Thoracic aorta (tissue), 2 donors: ENCODE measurements at places on chromosomes 6 and 20.

GRCh38 chr6:128241216-128241615, 279.2 kb downstream of the PTPRK start:
- no peak overlapping the region for H3K4me3 ChIP-seq
- H3K27me3 ChIP-seq: no peaks in the 10 kb centered on the region
- no peaks in the 10 kb centered on the region for H3K36me3 ChIP-seq
- H3K27ac ChIP-seq: no peak overlapping the region

- no peak overlapping the region for H3K27ac ChIP-seq
- no peaks in the 10 kb centered on the region for H3K27me3 ChIP-seq
- H3K4me1 ChIP-seq: no peaks in the 10 kb centered on the region
- DNase-seq: no peak
- H3K4me3 ChIP-seq: no peak overlapping the region
- no peaks in the 10 kb centered on the region for H3K36me3 ChIP-seq
Measured at GRCh38 chr20:63058696-63059335, 52.1 kb upstream of the BHLHE23 start.

DNA sequence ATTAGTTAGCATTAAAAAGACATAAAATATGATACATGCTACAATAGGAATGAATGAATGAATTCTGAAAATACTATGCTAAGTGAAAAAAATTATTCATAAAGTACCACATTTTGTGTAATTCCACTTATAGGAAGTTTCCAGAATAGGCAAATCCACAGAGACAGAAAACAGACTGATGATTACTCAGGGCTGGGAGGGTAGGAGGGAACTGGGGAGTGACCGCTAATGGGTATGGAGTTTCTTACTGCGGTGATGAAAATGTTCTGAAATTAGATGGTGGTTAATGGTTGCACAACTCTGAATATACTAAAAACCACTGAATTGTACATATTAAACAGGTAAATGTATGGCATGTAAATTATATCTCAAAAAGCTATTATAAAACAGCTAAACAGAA, 22.6 kb downstream of the FERMT1 start:
- no peak for DNase-seq
- H3K27ac ChIP-seq: no peak overlapping the region
- no peaks in the 10 kb centered on the region for H3K27me3 ChIP-seq

GRCh38 chr6:123844011-123844410, 40.3 kb downstream of the NKAIN2 start:
- H3K4me1 ChIP-seq: no peaks in the 10 kb centered on the region
- H3K36me3 ChIP-seq: no peaks in the 10 kb centered on the region
- no peak for DNase-seq
- no peak overlapping the region for H3K4me3 ChIP-seq
- no peaks in the 10 kb centered on the region for H3K27me3 ChIP-seq

GRCh38 chr6:163263196-163263595, 151.3 kb upstream of the QKI start:
- peaks cover 5% of the 10 kb centered on the region for H3K4me1 ChIP-seq
- no peak for DNase-seq
- no peak overlapping the region for H3K27ac ChIP-seq
- H3K4me3 ChIP-seq: no peak overlapping the region
- H3K36me3 ChIP-seq: no peaks in the 10 kb centered on the region
- no peaks in the 10 kb centered on the region for H3K27me3 ChIP-seq

- H3K4me1 ChIP-seq: peaks cover 5% of the 10 kb centered on the region
- H3K27me3 ChIP-seq: no peaks in the 10 kb centered on the region
- no peak overlapping the region for H3K4me3 ChIP-seq
- DNase-seq: no peak
- no peaks in the 10 kb centered on the region for H3K36me3 ChIP-seq
Measured at GRCh38 chr6:143058987-143059386, 1.7 kb upstream of the AIG1 start.

- H3K36me3 ChIP-seq: no peaks in the 10 kb centered on the region
- no peak overlapping the region for H3K27ac ChIP-seq
- no peak for DNase-seq
- no peaks in the 10 kb centered on the region for H3K27me3 ChIP-seq
- no peaks in the 10 kb centered on the region for H3K4me1 ChIP-seq
- no peak overlapping the region for H3K4me3 ChIP-seq
Measured at GRCh38 chr20:52060794-52061714, 130.5 kb downstream of the ZFP64 start.

- no peaks in the 10 kb centered on the region for H3K4me1 ChIP-seq
- DNase-seq: no peak
- H3K4me3 ChIP-seq: no peak overlapping the region
- H3K27ac ChIP-seq: no peak overlapping the region
- no peaks in the 10 kb centered on the region for H3K27me3 ChIP-seq
- H3K36me3 ChIP-seq: no peaks in the 10 kb centered on the region
Measured at GRCh38 chr6:73665686-73666319, 12.0 kb upstream of the SLC17A5 start.
